GM12892 (cell line): ENCODE measurements at places on chromosomes 2 and 18.

GRCh38 chr18:48569139-48569914, 30.5 kb downstream of the CTIF start:
- DNase-seq: no peak

- DNase-seq: no peak
Measured at GRCh38 chr2:241000831-241001321, 2.5 kb downstream of the SNED1 start.

DNA sequence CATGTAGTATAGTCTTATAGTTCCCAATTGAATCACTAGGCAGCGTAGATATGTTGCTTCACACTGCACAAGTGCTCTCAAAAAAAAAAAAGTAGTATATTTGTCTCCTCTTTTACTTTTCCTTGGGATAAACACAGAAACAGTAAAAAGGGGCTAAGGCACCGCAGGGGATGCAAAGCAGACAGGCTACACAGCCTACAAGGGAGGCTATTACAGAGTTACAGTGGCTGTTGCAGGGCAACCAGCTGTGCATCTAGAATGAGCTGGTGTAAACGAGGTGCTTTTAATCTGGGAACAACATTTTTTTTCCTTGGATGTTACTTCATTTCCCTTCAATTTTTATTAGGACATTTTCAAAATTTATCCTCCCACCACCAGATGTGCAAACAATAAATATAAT, 1934.7 kb upstream of the CELF4 start:
- no peak for DNase-seq

DNA sequence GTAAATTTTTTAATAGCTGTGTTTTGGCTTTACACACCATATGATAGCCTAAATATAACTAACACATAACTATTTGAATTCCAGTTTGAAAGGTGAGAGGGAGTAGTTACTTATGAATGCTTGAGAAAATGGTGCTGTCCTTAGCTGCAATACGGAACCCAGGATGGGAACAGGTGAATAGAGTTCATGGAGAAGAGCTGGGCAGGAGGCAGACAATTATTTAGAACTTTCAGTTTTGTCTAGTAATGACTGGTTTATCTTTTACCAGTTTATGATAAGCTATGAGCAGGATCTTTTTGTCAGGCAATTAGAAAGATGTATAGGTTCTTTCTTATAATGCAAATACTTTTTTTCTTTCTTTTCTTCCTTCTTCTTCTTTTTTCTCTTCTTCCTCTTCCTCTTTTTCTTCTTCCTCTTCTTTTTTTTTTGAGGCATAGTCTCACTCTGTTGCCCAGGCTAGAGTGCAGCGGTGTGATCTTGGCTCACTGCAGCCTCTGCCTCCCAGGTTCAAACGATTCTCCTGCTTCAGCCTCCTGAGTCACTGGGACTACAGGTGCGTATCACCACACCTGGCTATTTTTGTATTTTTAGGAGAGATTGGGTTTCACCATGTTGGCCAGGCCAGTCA, 25.9 kb downstream of the UBR3 start:
- DNase-seq: no peak

- no peak for DNase-seq
Measured at GRCh38 chr2:239934571-239935171, 90.5 kb downstream of the NDUFA10 start.

- no peak for DNase-seq
Measured at GRCh38 chr2:172408143-172408766, 19.1 kb upstream of the ITGA6 start.

- no peak for DNase-seq
Measured at GRCh38 chr18:38241736-38242135, 676.1 kb upstream of the CELF4 start.

GRCh38 chr2:38439863-38440262, 62.8 kb upstream of the ATL2 start:
- no peak for DNase-seq

GRCh38 chr2:163155279-163155883, 316.8 kb upstream of the KCNH7 start:
- DNase-seq: no peak

GRCh38 chr2:80300954-80301353, 3.6 kb downstream of the LRRTM1 start:
- DNase-seq: no peak

DNA sequence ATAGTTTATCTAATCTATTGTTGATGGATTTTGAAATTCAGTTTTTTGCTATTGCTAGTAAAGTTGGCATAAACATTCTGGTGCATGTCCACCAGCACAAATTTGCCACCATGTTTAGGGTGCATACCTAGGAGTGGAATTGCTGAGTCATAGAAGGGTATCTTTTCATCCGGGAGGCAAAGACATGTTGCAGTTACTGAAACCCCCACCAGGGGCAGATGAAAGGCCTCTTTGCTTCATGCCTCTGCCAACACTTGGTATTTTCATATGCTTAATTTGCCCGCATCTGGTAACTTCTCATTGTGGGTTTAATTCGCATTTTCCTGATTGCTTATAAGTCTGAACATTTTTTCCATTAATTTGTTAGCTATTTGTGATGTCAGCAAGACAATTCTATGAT, 8.2 kb downstream of the DCC start:
- no peak for DNase-seq

DNA sequence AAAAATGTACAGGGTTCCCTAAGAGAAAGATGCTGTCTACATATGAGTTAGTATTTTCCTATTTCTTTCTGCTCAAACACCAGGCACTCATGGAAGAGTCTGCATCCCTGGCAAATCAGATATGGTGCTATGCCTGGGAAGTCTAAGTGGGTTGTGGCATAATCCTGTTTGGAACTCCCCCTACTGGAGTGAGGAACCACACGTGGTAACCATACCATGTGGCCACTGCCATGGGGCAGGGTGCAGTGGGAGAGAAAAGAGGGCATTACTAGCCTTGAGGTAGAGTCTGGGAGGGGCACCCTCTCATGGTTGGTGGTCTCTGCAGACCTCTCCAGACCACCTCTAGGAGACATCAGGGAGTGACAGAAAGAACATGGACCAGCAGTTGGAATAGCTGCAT, 257.9 kb upstream of the ATP5MC3 start:
- DNase-seq: no peak

DNA sequence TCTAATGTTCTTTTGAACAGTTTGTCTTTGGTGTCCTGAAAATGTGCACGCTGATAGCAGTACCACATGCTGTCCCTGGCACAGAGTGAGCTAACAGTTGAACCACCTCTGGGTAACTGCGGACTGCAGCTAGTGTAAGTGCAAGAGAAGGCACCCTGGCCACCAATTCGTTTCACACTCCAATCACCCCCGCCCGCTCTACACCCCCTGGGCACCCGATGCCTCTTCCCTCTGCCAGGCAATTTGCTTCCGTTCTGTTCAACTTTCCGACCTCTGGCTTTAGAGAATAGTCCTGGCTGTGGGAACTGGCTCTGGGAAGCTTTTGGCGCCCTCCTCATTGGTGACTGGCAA, 1.4 kb downstream of the DOCK10 start:
- no peak for DNase-seq

DNA sequence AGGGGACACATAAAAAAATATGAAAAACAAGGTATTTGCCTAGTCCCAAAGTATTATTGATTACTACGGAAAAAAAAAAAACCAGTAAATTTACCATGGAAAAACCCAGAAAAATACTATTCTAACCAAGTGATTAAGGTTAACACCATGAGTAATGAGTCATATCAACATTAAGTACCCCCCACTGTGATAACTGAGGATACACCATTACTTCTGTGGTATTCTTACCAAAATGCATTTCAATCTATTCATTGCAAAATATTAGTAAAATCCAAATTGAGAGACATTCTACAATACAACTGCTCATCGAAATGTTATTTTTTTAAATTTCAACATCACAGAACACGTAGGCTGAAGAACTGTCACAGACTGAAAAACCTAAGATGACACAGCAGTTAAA, 669.8 kb downstream of the ZEB2 start:
- no peak for DNase-seq

DNA sequence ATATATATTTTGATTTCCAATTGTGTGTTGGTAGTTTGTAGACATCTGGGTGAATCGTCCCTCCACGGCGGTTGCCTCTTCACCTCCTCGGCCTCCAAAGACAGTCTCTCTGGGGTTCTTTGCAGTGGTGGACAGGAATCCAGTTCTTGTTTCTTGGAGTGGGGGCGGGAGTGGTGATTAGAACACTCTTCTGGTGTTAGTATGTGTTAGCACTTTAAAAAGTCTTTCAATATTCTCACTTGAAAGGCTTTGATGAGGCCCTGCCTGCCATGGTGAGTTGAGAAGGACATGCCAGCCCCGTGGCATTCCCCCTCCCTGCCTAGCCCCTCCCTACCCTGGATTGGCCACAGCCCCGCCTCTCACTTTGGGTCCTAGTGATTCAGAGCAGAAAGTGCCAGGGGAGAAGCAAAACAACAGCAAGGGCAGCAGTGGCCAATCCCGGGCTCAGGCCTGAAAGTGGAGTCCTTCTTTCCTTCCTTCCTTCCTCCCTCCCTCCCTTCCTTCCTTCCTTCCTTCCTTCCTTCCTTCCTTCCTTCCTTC, 316.8 kb upstream of the HS6ST1 start:
- no peak for DNase-seq
